ENCODE measurements at places on chromosomes 1 and 21.

- DNase-seq, result no peak
Observed at GRCh38 chr1:244844155-244845121, 9.0 kb downstream of the COX20 start.

- no peak for DNase-seq
Observed at GRCh38 chr21:45867041-45867666, 114.4 kb upstream of the COL6A1 start.

GRCh38 chr1:45259053-45259452, 52.6 kb upstream of the ZSWIM5 start:
- no peak for DNase-seq

- DNase-seq, result no peak
Observed at GRCh38 chr1:178487070-178487615, 9.6 kb downstream of the CLEC20A start.

DNA sequence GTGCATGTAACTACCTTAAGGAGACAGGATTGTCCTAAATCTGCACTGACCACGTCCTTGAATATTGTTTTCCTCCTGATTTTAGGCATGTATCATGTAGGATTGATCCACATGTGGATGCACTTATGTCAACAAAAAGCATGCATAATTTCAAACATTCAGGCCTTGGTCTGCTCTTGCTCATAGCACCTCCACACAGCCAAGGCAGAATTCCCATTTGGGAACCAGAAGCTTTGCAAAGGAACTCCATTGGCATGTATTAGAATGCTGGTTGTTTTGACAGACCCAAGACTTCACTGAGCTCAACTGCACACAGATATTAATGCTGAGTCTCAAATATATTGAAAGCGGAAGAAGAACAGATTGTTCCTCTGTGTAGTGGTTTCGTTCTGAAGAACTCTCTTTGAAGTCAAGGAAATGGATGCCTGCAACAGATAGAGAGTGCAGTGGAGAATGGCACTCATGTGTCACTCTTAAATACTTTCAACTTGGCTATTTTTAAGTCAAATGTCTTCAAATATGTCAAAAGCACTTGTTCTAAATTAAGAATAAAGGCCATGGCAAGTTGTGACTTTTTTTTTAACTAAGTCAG, 387.6 kb downstream of the LTN1 start:
- DNase-seq, result no peak

DNA sequence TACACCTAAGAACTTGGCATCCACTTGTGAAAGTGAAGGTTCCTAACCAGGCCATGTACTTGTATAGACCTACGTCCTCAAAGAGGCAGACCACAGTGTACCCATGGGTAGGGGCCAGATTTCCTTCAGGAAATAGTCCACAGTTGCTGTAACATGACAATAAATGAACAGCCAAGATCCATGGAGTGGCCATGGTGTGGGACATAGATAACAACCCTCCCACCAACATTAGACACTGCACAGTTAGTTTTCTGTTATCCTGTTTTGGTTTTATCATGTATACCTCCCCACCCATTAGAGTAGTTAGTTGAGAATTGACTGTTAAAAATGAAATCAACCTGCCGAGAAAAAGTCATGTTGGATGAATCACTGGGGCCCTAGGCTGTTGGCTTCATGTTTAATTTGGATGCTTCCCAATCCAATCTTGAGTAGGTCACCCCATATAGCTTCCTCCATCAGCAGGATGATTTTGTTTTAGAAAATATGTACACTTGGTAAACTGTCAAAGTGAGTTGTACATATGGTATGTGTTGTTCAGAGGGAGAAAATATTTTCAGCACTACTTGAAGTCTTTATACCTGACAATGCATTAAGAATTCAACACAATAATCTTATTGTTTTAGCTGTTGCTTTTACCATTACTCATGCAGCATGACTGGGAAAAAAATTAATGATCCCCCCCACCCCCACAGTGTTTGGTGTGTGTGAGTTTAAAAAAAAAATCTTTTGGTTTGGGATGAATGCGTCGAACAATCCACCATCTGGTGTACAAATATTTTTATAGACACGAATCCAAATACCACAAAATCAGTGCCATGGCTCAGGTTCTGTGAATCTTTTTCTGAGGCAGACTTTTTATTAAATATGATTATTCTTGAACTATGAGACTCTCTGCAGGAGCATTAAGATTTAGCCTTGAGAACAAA, 88.3 kb upstream of the ARHGAP29 start:
- DNase-seq, result peak; percentile 99

DNA sequence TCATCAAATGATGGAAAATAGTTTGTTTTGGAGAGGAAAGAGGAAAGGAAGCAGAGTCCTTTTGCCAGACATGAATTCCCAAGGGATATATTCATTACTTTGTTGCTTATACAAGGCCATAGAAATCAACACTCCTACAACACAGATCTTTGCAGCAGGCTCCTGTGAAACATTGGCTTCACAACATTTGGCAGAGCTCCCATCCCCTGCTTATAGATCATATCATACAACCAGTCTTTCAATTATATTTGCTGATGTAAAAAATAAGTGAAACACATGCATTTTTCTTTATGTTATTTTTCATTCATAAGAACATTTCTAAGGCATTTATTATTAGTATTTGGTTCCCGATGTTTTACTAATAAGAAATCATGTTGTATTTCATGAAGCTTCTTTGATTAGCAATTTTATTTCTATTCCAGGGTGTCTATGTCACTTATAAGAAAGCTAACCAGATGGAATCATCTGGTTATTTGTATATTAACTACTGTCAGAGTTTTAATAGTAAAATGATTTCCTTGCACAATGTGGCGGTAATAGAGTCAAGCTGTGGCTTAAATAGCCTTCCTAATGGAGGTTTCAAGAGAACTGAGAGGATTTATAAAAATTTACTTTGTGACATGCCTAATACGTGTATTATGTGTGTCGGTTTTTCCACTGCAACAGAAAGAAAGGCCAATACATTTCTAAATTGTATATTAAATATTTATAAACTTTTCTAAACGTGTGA, 470.3 kb upstream of the NCAM2 start:
- no peak for DNase-seq

DNA sequence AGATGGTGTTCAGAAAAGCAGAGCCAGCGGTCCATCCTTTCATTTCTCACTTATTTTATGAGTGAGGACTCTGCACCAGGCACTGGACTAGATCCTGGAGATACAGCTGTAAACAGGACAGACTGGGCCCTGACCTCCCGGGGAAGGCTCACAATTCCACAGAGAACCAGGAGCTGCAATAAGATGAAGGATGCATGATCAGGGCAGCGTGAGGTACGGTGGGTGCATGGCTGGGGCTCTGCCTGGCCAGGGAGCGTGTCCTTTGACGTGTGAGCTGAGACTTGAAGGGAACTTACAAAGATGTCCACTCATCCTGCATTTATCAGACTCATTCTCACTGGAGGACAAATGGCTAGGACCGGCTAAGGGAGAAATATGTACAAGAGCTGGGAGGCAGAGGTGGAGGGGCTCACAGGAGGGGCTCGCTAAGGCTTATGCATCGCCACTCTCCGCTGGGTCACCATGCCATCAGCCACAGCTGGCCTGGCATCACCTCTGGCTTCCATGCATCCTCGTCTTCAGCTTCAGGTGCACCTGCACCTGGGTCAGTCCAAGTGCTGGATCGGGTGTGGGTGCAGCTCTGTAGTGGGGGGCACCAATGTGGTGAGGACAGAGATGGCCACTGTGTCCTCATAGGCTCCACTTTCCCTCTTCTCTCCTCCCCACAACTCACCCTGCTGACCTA, 213.9 kb downstream of the TOMM20 start:
- no peak for DNase-seq

DNA sequence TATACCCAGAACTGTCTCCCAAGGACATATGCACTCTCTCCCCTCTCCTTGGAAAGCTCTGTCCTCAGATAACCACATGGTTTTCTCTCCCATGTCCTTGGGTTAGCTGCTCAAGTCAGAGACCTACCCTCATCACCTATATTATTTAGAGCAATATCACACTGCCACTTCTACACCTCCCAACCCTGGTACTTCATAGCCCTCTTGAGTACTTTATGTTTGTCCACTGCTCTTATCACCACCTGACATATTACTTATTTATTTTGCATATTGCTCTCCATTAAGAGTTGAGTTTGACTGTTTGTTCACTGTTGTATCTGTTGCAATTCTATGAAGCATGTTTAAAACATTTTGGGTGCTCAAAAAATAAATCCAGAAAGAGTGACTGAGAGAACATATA, 126.3 kb upstream of the ATP1B1 start:
- no peak for DNase-seq

DNA sequence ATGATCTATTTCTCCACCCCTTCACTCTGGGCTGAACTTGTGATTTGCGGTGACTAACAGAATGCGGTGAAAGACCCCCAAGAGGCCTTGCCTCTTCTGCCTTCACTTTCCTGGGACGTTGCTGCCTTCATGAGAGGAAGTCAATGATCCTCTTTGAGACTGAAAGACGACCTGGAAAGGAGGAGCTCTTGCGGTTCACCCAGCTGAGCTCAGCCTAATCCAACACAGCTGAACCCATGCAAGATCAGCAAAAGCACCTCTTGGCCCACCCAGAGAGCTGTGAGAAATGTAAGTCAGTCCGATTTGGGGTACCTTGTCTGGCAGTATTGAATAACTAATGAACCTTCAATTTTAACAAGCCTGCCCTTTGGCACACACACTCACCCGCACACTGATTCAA, 767.4 kb upstream of the TPTE start:
- DNase-seq, result no peak

DNA sequence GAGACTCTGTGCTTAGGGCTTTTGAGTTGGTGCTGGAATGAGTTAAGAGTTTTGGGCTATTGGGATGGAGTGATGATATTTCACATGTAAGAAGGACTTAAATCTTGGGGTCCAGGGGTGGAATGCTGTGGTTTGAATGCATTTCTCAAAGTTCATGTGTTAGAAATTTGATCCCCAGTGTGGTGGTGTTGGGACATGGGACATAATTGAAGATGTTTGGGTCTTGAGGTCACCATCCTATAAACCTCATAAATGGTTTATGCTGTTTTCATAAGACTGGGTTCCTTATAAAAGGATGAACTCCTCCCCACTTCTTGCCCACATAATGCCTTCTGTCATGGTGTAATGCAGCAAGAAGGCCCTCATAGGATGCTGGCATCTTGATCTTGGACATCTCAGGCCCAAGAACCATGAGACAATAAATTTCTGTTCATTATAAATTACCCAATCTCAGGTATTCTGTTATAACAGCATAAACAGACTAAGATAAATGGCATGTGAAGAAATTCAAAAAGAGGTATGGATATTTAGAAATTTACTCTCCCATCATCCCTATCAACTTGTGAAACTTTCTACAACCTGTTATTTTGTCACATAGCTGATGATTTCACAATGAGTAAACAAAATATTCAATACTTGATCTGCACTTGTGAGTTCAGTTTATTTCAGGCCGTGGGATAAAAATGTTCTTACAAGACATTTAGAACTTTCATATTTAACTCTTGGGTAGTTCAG, 48.0 kb upstream of the NEK7 start:
- DNase-seq, result peak; percentile 72

GRCh38 chr1:108815566-108815965, 41.3 kb downstream of the AKNAD1 start:
- DNase-seq, result peak; percentile 2

DNA sequence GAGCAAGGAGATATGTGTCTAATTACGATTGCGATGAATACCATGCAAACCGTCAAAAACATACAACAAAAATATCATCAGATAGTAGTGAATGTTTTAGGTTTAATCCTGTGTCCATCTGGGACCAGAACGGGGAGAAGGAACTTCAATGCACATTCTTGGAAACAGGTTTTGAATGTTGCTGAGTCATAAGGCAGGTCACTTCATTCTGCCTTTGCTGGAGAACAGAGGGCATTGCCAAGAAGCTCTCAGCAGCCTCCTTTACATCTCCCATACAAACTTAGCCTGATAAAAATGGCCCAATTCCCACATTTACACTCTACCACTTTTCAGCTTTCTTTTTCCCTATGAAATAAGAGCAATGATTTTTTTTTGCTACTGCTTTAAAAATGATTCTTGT, 78.0 kb upstream of the KCNJ6 start:
- no peak for DNase-seq

DNA sequence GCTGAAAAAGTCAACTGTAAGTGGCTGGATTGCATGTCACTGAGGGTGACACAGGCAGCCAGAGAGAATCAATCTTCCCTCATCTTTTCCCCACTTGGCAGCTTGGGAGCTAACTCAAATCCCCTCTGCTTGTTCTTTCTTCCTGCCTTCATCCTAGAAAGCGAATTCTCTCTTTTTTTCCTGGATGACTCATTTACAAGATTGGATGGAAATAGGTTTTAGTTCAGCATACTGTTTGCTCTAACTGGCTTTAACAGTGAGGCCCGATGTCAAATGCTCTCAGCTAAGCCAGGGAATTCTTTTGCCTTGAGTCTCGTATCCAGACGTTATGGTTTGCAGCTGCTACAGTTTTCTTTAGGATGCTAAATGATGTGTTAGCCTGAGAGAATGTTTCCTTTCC, 72.7 kb downstream of the HUNK start:
- peak; percentile 85 for DNase-seq

DNA sequence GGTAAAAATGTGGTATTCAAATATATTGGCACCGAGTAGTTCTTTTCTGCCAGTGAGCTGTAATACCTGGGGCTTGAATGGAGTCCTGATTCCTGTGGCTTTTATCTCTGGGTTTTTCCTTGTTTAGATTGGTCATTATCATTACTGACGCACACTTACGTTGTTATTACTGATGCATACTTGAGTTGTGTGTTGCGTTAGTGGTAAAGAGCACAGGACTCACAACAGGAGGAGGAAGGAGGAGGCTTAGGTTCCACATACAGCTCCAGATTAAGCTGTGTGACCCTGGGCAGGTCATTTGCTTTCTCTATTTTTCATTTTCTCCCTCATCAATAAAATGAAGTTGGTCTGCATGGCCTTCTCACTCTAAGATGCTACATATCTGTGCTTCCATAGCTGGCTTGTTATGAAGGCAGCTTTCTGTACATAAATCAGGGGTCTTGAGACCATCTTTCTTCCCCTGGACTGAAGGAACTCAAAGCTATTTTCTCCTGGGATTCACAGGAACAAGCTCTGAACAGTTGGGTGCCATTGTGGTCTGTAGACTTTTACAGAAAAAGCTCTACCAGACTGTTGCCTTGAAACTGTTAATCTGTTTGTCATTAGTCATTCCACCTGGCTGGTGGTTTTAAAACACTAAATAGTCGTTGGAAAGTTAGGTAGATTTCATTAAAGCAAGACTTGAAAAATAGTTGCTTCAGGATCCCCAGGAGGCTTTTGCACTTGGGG, 5.6 kb downstream of the ARID1A start:
- no peak for DNase-seq

DNA sequence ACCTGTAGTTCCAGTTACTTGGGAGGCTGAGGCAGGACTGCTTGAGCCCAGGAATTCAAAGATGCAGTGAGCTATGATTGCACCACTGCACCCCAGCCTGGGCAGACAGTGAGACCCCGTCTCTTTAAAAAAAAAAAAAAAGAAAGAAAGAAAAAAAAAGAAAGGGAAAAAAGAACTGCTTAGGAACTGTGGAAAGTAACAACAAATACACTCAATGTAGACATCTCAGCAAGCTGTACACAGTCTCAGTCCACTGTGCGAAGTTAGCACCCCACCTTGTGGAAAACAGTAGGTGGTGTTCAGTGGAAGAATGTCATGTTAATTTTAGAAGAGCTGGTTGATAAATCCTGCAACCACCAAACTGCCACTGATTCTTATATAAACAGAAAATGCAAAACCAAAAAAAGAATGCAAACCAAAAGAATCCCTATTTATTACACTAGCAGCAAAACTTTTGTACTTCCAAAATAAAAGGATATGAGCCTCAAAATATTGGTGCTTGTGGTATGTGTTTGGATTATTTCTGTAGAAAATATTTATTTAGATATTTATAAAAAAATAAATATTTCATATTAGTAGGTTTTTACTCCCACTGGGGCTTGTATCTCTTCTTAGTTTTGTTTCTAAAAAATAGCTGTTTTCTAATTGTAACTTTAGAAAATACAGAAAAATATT, 31.1 kb downstream of the ALG14 start:
- peak; percentile 87 for DNase-seq
